Activated CD8-positive, alpha-beta memory T cell treated with anti-CD3 and anti-CD28 coated beads, Interleukin-2, amount 10 ng/mL, durations not matched to agents 7 days and 5 days (primary cell): ENCODE measurements at places on chromosomes 6 and 20.

GRCh38 chr6:84976526-84977362 lies 212.3 kb upstream of the TBX18 start:
- no peak for DNase-seq

GRCh38 chr20:61754976-61755778 lies 310.5 kb downstream of the TAF4 start:
- no peak for DNase-seq

GRCh38 chr6:144284783-144285547 lies at the start of gene UTRN:
Gene UTRN (plus strand): TSS chr6:144285335. CDS start chr6:144291829, 6,494 bp downstream.
- peak; percentile 63 for DNase-seq

DNA sequence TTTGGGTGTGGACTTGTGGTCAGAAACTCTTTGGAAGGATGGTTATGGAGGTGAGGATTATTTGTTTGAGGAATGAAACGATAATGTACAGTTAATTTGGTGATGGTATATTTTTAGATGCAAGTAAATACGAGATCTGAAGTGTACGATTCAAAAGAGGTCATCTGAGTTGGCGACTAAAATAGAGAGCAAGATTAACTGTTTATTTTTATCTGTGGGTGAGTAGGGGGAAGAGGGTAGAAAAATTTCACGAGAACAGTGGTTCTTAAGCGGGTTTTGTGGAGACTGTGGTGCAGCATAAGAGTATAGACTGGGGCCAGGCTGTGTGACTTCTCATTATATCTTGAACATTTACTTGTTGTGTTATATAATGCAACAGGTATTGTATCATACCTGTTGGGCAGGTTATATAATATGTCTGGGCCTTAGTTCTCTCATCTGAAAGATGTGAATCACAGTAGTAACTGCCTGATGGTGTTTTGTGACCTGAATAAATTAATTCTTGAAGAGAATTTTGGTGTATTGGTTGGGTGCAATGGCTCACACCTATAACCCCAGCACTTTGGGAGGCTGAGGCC lies 171.2 kb downstream of the JARID2 start:
- DNase-seq = no peak

GRCh38 chr20:51826372-51826771 lies 24.1 kb upstream of the SALL4 start:
- DNase-seq = no peak

DNA sequence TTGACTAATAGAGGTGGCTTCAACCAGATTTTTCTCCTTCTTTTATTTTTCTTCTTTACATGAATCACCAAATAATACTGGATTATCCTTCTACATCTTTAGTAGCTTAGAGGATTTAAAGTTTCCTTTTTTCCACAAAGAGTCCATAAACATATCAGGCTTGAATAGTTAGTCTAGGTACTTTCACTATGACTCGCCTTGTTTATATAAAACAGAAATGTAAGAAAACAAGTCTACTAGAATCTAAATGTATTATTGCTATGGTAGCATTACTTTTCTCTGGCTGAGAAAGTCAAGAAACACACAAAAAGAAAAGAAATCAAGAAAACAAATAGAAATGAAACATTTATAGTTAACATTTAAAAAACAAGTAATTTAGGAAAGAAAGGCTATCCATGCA lies 215.2 kb downstream of the PTPRK start:
- DNase-seq = no peak

- DNase-seq = peak; percentile 78
Measured at GRCh38 chr6:27592481-27593199, 119.7 kb upstream of the ZNF184 start.

DNA sequence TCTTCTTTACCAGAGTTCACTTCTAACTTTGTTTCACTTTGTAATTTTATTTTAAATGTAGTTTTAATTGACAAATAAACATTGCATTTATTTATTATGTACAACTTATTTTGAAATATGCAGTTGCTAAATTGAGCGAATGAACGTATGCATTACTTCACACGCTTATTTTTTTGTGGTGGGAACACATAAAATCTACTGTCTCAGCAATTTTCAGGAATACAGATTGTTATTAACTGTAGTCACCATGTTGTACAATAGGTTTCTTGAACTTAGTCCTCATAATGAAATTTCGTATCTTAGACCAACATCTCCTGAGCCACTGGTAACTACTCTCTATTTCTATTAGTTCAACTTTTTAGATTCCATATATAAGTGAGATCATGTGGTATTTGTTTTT lies 46.9 kb downstream of the NKAIN2 start:
- no peak for DNase-seq

- no peak for DNase-seq
Measured at GRCh38 chr6:144447472-144447871, 162.3 kb downstream of the UTRN start.

DNA sequence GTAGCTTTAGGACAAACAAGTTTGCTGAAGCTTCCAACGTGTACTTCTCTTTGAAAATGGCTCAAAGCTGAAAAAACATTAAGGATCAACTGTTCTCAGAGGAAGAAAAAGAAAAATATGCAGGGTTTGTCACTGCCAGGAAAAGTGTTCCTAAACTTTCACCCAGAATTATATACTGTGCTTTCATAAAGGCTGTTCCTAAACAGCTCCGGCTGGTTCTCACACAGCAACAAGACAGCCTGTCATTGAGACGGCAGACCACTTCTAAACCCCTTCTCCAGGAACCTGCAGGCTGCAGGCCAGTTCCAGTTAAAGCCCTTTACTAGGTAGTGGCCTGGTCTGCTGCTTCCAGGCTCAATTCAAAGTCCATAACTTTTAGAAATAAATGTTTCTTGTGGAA lies 97.4 kb upstream of the SOX4 start:
- DNase-seq = no peak

DNA sequence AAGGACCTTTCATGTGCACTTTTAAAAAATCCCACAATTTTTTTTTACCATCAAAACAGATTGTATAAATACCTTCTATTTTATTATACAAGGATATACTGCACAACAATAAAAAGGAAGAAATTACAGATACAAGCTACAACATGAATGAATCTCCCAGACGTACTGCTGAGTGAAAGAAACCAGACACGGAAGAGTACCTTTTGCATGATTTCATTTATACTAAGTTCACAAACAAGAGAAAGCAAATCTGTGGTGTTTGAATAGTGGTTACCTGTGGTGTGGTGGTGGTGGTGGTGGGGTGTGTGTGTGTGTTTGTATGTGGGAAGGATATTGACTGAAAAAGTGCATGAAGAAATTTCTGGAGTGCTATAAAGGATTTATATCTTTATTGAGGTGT lies 6.8 kb upstream of the PLCB4 start:
- DNase-seq = no peak
